ENCODE measurements at places on chromosomes 4 and X. TPM values are rescaled to one million over a fixed set of nuclear protein-coding genes. Genes with fewer than 3 reads are reported as not detected.

The PNMA3 gene
- 0.37 TPM for total RNA-seq

The GAGE12H gene
- total RNA-seq, result not detected

The ZFYVE28 gene
- total RNA-seq, result 4.9 TPM

The ASB9 gene
- total RNA-seq, result 2.2 TPM

The NEIL3 gene
- 10.8 TPM for total RNA-seq

The DDX3X gene
- 126 TPM for total RNA-seq

The FAM184B gene
- not detected for total RNA-seq

The ARMCX1 gene
- total RNA-seq, result 57.0 TPM

The CFAP299 gene
- total RNA-seq, result 2.7 TPM

The F8A2 gene
- total RNA-seq, result not detected

The GPC3 gene
- 1.5 TPM for total RNA-seq

All from subcutaneous preadipocyte (primary cell).